AG10803 (cell line): ENCODE measurements at places on chromosomes 4 and X.

DNA sequence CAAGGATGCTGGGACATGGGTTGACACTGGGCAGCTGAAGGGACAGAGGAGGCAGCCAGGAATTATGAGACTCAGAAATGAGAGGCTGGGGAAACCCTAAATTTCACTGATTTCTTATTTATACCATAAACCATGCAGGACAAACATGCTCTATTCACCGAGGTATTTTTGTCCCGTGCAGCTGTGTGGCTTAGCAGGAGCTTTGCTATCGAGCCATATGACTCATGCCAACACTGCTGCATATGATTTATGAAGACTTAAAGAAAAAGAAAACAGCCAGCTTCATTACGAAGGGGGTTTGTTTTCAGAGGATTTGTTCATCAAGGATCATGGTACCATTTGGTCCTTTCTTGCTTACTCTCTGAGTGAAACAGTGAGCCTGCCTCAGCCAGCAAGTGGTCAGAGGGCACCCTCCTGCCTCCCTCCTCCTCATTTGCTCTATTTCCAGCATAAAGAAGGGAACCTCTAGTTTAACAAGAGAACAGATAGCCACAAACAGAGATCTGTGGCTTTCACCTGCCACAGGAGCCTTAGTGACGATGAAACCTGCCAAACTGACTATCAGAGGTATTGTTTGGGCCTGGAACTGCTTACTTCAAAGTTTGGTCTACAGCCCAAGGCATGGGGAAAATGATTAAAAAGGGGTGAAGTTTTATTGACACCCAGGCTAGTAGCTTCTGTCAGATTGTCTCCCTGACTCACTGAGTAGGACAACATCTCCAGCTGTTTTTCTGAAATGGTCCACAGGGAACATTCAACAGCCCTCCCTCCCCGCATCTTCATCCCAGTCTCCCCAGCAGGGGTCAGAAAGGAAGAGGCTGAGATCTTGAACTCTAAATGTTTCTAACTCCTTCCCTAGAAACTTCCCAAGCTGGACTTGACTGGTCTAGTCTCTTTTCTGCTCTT is 80.1 kb upstream of the MAML3 start:
- peak; percentile 68 for DNase-seq

DNA sequence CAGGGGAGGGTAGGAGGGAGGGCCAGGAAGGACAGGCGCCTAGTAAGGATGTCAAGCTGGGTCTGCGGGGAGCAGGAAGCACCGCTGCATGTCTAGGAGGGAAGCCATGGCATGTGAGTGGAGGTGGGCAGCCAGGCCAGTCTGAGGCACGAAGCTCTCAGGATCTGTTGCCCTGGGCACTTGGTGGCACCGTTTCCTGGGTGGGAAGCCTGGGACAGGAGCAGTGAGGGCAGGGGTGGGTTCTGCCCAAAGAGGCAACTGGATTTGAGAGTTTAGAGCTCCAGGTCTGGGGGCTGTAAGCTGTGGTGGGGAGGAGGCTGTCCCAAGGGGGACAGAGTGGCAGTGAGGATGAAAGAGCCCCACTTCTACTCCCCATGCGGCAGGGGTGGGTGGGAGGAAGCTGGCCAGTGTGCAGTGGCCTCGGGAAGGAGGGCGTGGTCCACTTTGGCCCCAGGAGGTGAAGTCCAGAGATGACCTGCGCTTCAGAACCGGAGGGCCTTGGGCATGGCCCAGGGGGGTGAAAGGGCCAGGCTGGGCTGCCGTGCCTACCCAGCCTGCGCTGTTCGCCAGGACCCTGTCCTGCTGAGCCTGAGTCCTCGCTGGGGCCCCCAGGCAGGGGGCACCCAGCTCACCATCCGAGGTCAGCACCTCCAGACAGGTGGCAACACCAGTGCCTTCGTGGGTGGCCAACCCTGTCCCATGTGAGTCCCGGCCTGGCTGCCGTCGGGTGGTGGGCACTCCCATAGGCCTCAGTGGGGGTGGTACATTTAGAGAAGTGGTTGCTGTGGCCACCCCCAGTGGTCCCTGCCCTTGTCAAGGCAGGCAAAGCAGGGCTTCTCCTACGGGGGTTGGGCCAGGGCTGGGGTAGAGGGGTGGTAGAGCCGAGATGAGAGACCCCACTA is 8.3 kb upstream of the SRPK3 start:
- DNase-seq, result no peak

GRCh38 chr4:175905925-175906324 is 93.9 kb upstream of the GPM6A start:
- DNase-seq, result no peak

- no peak for DNase-seq
Observed at GRCh38 chr4:111930659-111931058, 214.6 kb upstream of the FAM241A start.

DNA sequence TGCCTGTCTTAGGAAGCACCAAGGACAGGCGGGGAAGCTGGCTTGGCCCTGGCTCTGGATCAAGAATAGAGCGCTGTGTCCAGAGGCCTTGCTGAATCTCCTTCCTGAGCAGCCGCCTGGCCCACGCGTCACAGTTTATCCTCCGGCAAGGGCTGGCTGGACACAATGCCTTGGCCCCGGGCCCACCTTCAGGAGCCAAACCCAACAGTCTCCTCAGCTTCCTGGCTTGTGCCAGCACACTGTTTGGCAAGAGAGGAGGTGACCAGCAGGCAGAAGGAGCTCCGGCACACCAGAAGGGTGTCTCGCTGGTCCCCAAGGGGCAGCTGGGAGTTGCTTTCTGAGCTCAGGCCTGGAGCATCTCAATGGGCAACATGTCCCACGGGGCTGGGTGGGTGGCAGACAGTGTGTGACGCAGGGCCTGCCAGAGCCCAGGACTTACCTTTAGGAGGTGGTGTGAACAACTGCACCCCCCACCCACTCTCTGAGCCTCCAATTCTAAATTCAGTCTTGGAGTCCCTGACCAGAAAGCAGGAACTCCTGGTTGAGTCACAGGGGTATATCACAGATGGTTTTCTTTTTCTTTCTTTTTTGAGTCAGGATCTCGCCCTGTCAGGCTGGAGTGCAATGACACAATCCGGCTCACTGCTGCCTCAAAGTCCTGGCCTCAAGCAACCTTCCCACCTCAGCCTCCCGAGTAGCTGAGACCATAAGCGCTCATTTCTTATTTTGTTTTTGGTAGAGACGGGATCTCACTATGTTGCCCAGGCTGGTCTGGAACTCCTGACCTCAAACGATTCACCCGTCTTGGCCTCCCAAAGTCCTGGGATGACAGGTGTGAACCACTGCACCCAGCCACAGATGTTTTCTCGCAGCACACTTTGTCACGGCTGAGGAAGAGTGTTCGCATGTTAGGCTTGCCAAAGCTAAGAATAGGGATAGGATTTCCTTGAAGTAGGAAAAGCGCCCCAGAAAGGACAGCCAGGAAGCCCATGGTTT is 361.2 kb downstream of the BCOR start:
- peak; percentile 90 for DNase-seq

DNA sequence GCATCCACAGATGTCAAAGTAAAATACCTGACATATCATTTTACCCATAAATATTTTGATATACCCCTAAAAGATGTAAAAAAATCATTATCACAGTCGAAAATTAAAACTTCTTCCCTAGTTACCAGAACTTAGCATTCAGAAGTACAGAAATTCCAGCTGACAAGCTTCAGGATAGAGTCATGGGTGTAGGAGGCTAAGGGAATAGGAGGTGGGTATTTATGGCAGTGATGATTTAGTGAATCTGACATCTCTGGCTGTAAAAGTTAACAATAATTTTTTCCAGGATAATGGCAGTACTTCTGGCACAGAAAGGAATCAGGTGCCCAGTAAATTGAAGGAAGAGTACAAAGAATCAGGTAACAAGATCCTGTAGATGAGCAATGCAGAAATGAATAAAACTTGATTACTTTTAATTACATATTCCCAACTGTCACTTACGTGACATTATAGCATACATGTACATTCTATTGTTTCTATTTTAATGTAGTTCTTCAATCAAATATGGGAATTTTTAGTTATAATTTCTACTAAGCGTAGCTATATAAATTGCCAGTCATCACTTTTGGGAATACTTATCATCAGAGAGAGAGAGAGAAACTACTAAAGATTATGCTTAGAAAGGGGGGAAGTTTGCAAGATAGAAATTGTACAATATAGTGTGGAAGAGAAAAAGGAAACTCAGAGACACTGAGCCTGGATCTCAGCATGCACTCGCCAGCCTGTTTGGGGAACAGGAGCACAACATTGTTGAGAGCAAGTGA is 143.4 kb downstream of the TMEM144 start:
- no peak for DNase-seq

DNA sequence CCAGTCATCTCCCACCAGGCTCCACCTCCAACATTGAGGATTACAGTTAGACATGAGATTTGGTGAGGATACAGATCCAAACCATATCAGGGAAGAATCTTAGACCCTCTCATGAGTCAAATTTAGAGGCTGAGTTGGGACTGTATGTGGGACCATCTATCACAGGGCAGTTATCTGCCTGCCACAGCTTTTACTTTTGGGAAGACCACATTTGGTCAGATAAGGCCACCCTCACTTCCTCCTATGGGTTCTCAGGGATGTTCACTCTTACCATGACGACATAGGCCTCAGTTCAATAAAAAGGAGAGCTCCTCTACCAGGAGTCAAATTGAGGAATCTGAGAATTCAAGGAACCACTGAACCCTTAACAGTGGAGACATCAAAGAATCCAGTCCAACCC is 2.1 kb downstream of the MAGEB2 start:
- no peak for DNase-seq

DNA sequence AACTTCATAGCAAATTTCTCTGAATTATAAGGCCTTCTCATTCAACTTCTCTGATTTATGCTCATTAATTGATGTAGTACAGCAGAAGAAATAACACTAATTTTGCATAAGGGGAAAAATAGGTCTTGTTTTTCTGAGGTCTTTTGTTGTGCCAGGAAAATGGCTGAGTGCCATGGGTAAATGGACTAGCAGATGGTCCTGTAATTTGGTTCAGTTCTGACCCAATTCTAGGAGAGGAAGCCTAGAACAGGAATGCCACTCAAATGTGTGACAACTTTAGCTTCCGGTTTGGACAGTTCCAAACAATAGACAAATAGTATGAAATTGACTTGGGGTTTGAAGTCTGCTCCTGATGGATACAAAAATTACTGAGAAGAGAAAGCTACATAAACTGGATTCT is 6.2 kb downstream of the RAB9B start:
- DNase-seq, result no peak

- no peak for DNase-seq
Observed at GRCh38 chr4:55729351-55730279, 90.0 kb upstream of the EXOC1L start.

GRCh38 chr4:145957302-145957701 is 18.7 kb upstream of the ZNF827 start:
- peak; percentile 15 for DNase-seq

DNA sequence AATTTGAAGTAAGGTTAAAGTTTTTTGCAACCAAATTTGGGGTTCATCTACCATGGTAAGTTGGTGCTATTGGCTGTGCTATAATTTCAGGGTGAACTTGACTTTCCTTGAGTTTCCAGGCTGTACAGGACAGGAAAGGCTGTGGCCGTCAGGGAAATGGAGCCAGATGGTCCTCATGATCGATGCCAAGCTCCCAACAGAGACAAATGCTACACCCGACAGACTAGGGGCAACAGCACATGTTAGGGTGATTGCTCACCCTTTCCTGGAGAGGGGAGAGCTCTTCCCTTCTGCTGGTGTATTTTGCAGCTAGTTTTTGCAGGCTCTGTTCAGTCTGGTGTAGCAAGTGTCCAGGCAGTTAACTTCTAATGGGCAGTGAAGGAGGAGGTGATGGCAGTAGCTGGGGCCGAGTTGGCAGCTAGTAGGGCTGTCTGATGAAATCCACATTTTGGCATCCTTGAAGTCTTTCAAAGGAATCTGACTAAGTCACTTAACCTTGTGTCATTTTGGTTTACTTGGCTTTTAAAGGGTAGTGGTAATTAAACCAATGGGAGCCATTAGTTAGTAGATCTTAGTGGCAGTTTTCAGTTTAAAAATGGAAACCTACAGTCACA is 47.8 kb downstream of the GAB1 start:
- DNase-seq, result peak; percentile 84

DNA sequence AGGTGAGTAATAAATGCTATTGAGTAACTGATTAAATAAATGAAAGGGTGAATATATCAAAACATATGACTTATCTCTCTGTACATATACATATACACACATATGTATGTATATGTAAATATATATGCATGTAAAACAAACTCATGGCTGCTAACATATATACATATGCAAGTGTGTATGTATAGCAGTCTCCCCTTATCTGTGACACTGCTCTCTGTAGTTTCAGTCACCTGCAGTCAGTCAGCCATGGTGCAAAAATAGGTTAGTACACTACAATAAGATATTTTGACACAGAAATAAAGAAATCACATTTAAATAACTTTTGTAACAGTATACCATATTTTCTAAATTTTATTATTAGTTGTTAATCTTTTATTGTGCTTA is 467.4 kb downstream of the EPHA5 start:
- DNase-seq, result no peak

DNA sequence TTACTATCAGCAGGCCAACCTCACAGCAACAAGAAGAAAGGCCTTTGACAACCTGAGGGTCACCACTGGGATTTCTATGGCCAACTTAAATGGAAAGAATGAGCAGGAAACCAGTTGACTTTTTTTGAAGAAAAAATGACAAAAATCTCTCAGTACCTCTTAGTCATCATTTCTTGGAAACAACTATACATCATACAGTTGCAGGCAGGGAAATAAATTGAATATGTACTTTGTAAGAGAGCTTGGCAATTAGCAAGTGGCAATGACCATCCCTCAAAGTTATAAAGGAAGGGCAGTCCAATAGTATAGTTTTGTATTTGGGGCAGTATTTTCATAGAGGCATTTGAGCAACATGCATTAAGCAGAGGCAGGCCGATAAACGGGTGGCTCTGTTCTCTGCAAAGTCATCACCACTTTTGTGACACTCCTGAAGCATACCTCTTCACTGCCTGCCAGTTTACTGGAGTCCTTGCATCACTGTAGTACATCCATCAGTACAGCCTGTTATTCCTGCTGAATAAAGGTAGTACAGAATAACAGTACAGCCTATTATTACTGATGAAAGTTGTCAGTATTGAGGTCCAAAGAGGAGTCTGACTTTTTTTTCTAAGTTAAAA is 83.3 kb upstream of the AMELX start:
- peak; percentile 0 for DNase-seq

DNA sequence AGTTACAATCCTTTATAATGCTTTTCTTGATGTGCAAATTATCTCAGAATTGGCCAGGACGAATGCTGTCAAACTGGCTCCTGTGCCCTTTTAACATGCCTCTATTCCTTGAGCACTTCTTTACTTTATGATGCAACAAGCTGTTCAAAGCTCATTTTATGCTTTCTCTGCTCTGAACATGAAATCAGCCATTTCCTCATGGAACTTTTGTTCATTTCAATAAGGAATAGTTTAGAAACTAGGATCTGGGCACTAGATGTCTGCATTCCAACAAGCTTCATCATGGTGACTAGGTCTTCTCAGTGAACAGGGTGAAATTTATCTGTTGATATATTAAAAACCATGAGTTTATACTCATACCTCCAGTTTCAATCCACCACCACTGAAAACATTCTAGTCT is 87.3 kb upstream of the TEX13A start:
- DNase-seq, result no peak

GRCh38 chr4:65670331-65671031 is at the start of gene EPHA5:
TSS of gene EPHA5 (minus strand) at chr4:65670489. CDS start at chr4:65669742, 747 bp downstream.
- peak; percentile 50 for DNase-seq
